ENCODE measurements at places on chromosomes 5 and 9. TPM values are rescaled to one million over a fixed set of nuclear protein-coding genes. Genes with fewer than 3 reads are reported as not detected.

DNA sequence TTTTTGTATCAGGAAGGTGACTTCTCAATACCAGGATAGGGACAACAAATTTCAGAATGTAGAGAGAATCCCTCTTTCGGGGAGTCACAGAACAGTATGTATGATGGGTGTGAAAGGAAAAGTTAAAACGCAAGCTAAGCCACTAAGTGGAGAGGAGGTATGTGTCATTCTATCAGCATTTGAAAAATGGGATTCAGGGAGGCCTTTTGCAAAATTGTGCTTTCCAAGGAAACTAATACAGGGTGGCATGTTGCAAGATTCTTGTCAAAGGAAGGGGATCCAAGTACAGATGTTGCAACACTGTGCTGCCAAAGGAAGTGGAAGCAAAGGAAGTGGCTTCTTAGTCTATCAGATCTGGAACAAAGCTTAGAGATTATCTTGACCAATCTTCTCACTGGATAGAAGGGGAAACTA, 12.6 kb upstream of the TNIP1 start:
- H3K36me3 ChIP-seq, result no peaks in the 10 kb centered on the region
- peaks cover 22% of the 10 kb centered on the region for H3K4me1 ChIP-seq
- peak overlapping the region; percentile 94 for H3K27ac ChIP-seq
- DNase-seq, result peak; percentile 94

DNA sequence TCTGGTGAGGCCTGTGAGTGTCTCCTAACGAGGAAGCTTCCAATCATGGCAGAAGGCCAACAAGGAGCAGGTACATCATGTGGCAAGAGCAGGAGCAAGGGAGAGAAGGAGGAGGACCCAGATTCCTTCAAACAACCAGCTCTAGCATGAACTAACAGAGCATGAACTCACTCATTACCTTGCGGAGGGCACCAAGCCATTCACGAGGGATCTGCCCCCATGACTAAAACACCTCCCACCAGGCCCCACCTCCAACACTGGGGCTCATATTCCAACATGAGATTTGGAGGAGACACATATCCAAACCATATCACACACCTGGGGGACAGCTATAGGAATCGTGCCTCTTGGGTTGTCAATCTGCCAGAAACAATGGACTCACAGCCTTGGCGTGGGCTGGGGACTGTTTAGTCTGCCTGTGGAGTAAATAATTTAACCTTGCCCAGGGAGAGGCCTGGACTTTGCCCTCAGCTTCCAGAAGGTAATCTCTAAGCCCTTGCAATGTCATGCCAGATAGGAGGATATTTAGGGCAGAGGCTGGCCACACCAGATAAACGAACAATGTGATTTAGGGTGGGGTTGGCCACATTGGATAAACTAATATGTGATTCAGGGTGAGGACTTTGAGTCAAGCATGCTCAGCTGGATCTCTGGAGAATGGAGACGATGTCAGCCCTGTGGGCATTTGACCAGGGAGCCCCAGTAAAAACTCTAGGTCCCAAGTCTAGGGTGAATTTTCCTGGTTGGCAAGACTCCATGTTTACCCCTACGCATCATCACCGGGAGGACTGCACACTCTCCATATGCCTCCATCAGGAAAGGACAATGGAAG, 13.6 kb upstream of the VDAC1 start:
- H3K36me3 ChIP-seq, result no peaks in the 10 kb centered on the region
- H3K27ac ChIP-seq, result no peak overlapping the region
- DNase-seq, result peak; percentile 22
- peaks cover 22% of the 10 kb centered on the region for H3K27me3 ChIP-seq

GRCh38 chr5:150753463-150753862, 5.4 kb downstream of the DCTN4 start:
- H3K27me3 ChIP-seq, result no peaks in the 10 kb centered on the region
- no peak for DNase-seq
- H3K4me1 ChIP-seq, result peaks cover 3% of the 10 kb centered on the region
- no peak overlapping the region for H3K4me3 ChIP-seq

DNA sequence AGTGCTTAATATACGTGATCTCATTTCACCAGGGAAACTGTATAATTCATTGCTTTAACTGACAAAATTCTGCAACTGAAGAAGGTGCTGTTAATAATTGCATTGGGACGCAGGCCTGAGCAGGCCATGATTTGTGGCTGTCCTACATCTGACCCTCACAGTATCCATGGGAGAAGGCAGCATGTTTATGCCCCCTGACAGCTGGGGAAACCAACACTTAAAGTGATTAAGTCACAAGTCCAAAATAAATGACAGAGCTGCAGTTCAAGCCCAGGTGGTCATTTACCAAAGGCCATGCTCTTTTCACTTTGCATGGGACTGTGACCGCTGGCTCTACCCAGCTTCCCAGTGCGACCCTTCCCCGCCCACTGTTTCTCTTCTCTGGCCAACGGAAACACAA, 30.5 kb upstream of the KCNMB1 start:
- no peaks in the 10 kb centered on the region for H3K36me3 ChIP-seq
- DNase-seq, result no peak
- H3K27me3 ChIP-seq, result peaks cover 5% of the 10 kb centered on the region
- no peak overlapping the region for H3K4me3 ChIP-seq
- no peak overlapping the region for H3K27ac ChIP-seq
- no peaks in the 10 kb centered on the region for H3K4me1 ChIP-seq

GRCh38 chr5:132628814-132629213, 29.2 kb upstream of the IL13 start:
- H3K27ac ChIP-seq, result no peak overlapping the region
- H3K4me1 ChIP-seq, result no peaks in the 10 kb centered on the region
- peaks cover 9% of the 10 kb centered on the region for H3K36me3 ChIP-seq

DNA sequence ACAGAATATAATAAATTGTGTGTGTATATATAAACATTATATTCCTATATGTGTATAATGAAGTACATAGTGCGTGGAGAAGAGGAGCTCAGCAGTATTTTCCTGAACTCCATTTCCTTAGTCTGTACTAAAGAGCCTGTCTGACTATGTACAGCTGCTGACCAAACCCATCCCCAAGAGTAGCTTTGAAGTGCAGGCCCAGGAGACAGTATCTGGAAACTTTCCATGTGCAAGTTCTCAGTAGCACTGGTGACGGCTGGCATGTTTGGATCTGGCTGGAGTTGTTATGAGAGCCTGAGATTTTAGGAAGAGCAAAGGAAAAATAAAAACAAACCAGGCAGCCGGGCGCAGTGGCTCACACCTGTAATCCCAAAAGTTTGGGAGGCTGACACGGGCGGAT, 244.2 kb downstream of the RFK start:
- H3K27me3 ChIP-seq, result no peaks in the 10 kb centered on the region
- H3K27ac ChIP-seq, result no peak overlapping the region
- no peaks in the 10 kb centered on the region for H3K36me3 ChIP-seq
- H3K4me3 ChIP-seq, result no peak overlapping the region
- no peaks in the 10 kb centered on the region for H3K4me1 ChIP-seq
- DNase-seq, result no peak

DNA sequence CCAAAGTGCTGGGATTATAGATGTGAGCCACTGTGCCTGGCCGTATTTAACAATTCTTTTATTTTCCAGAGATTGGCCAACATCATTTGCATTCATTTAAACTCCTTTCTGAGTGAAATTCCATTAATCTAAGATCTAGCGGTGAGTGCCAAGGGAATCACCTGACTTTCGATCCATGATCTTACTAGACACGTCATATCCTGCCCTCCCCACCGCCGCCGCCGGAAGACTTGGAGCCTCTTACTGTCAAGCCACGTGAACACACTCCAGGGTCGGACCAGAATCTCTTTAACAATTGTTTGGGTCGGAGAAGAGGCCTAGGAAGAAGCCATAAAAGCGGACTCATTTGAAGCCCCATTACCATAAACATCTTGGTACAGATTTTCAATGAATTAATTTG, 12.9 kb downstream of the INPP5E start:
- no peaks in the 10 kb centered on the region for H3K27me3 ChIP-seq
- DNase-seq, result no peak
- H3K27ac ChIP-seq, result no peak overlapping the region

DNA sequence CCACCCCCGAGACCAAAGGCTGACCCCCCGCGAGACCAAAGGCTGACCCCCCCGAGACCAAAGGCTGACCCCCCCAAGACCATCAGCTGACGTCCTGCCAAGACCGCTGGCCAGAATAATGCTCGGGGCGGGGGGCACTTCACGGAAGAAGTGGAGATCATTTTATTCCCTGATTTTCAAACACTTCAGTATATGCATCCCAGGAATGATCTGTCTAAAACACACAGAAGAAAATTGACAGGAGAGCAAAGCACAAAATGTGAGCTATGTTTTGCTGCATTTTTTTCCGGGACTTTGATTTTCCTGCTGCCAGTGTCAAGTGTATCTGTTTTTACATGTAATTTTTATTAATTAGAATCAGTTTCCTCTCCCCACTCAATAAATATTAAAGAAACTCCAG, 67.1 kb downstream of the ADAMTS2 start:
- DNase-seq, result peak; percentile 23
- peak overlapping the region; percentile 44 for H3K27ac ChIP-seq
- no peaks in the 10 kb centered on the region for H3K27me3 ChIP-seq
- no peak overlapping the region for H3K4me3 ChIP-seq
- H3K36me3 ChIP-seq, result no peaks in the 10 kb centered on the region

GRCh38 chr9:82404196-82404870, 415.8 kb downstream of the SPATA31D1 start:
- peaks cover 2% of the 10 kb centered on the region for H3K4me1 ChIP-seq
- no peaks in the 10 kb centered on the region for H3K27me3 ChIP-seq
- no peaks in the 10 kb centered on the region for H3K36me3 ChIP-seq
- DNase-seq, result peak; percentile 64
- H3K27ac ChIP-seq, result no peak overlapping the region
- H3K4me3 ChIP-seq, result no peak overlapping the region

GRCh38 chr5:6599739-6600138, 33.1 kb downstream of the NSUN2 start:
- no peak for DNase-seq
- H3K4me3 ChIP-seq, result no peak overlapping the region
- peaks cover 54% of the 10 kb centered on the region for H3K36me3 ChIP-seq
- no peaks in the 10 kb centered on the region for H3K27me3 ChIP-seq

- H3K27ac ChIP-seq, result no peak overlapping the region
- no peak for DNase-seq
Measured at GRCh38 chr9:94908583-94909249, 182.2 kb downstream of the AOPEP start.

GRCh38 chr5:117794847-117795246, 1193.5 kb downstream of the DTWD2 start:
- no peak overlapping the region for H3K4me3 ChIP-seq
- no peaks in the 10 kb centered on the region for H3K36me3 ChIP-seq
- H3K27me3 ChIP-seq, result no peaks in the 10 kb centered on the region
- peak; percentile 12 for DNase-seq
- H3K27ac ChIP-seq, result no peak overlapping the region

- DNase-seq, result no peak
- no peak overlapping the region for H3K4me3 ChIP-seq
- no peak overlapping the region for H3K27ac ChIP-seq
- H3K27me3 ChIP-seq, result peaks cover 59% of the 10 kb centered on the region
- H3K4me1 ChIP-seq, result no peaks in the 10 kb centered on the region
- H3K36me3 ChIP-seq, result no peaks in the 10 kb centered on the region
Measured at GRCh38 chr9:131807144-131807983, 67.5 kb upstream of the RAPGEF1 start.

DNA sequence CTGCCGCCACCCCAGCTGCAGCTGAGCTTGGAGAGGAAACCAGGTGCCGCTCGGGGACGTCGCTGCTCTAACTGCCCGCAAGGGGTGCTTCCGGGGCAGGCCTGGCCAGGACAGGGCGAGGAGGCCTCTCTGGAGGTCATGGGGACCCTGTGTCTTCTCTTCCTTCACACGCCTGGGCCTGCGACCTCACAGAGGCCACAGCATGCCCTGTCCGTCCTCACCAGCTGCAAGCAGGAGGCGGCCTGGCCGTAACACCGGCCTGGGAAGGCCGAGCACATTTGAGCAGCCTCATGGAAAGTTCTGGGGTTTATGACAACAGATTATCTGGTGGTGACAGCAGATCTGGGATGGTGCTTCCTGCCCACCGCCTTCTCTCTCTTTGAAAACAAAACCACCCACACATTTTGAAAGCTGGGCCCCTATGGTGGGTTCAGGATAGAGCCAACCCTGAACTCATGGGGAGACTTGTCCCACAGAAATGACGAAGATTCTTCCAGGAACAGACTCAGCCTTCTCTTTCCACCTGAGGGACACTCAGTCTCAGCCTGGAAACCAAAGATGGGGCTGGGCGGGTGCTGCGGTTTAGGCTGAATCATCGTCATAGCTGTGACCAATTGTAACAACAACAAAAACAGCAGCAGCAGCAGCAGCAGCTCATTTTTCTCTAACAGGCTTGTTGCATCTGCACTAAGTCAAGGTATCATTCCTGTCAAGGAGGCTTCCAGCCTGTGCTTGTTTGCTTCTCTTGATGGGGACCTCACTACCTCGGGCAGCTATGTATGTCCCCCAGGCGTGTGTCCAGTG, 99.6 kb upstream of the RAPGEF1 start:
- H3K27me3 ChIP-seq, result peaks cover 52% of the 10 kb centered on the region
- no peak overlapping the region for H3K4me3 ChIP-seq
- no peak overlapping the region for H3K27ac ChIP-seq
- H3K4me1 ChIP-seq, result no peaks in the 10 kb centered on the region
- DNase-seq, result peak; percentile 65

- no peak for DNase-seq
- H3K4me1 ChIP-seq, result peaks cover 2% of the 10 kb centered on the region
- H3K4me3 ChIP-seq, result no peak overlapping the region
- no peaks in the 10 kb centered on the region for H3K36me3 ChIP-seq
Measured at GRCh38 chr5:173237875-173238220, 2.8 kb upstream of the NKX2-5 start.

DNA sequence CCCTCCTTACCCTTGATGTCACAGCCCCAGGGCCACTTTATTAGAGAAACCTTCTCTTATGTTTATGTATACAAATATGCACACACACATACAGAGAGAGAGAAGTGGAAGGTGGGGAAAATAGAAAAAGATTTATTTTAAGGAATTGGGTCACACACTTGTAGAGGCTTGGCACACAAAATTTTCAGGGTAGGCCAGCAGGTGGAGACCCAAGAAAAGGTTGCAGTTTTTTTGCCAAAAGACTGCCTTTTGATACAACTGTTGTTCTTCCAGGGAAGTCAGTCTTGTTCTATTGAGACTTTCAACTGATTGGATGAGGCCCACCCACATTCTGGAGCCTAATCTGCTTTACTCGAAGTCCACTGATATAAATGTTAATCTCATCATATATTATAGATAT, 131.1 kb upstream of the PPP1R2B start:
- H3K36me3 ChIP-seq, result no peaks in the 10 kb centered on the region
- H3K27ac ChIP-seq, result no peak overlapping the region
- H3K4me1 ChIP-seq, result no peaks in the 10 kb centered on the region
- no peak overlapping the region for H3K4me3 ChIP-seq
- no peaks in the 10 kb centered on the region for H3K27me3 ChIP-seq

GRCh38 chr9:107213561-107214028, 69.5 kb upstream of the RAD23B start:
- H3K27ac ChIP-seq, result peak overlapping the region; percentile 72
- H3K36me3 ChIP-seq, result no peaks in the 10 kb centered on the region
- H3K27me3 ChIP-seq, result no peaks in the 10 kb centered on the region
- peaks cover 8% of the 10 kb centered on the region for H3K4me1 ChIP-seq
- H3K4me3 ChIP-seq, result no peak overlapping the region

- no peak overlapping the region for H3K4me3 ChIP-seq
- H3K27ac ChIP-seq, result no peak overlapping the region
- H3K27me3 ChIP-seq, result no peaks in the 10 kb centered on the region
- DNase-seq, result no peak
- H3K4me1 ChIP-seq, result no peaks in the 10 kb centered on the region
Measured at GRCh38 chr5:2550509-2550908, 201.0 kb downstream of the IRX2 start.

WNT8A gene
- total RNA-seq, result not detected

PSAT1 gene
- 98.9 TPM for total RNA-seq

LMX1B gene
- not detected for total RNA-seq
